ENCODE measurements at places on chromosomes 7 and 10.

DNA sequence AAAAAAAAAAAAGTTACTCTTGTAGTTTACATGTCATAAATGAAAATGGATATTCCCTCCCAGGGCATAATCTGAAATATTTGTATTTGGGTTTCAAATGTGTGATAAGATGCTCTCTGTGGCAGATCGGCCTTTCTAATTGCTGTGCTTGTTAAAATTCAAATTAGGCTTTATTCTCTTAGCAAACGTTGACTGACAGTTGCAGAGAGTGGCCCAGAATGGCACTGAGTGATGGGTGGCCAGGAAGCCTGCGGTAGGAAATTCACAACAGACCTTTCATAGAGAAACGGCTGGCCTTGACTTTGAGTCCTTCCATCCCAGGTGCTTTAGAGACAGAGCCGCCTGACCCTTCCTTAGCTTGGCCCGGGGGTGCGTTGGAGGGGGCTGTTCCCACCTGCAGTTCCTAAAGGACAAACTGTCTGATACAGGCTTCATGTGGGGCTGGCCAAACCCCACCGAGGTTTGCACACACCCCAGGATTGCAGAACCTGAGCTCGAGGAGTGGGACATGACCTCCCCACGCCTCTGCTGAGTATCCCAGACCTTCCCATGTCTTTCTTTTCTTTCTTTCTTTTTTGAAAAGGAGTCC, 152.7 kb downstream of the CUX1 start:
- DNase-seq = no peak

- no peak for DNase-seq
Observed at GRCh38 chr7:115840702-115841101, 189.9 kb downstream of the TFEC start.

- no peak for DNase-seq
Observed at GRCh38 chr10:46253076-46254006, 33.5 kb upstream of the ANTXRL start.

DNA sequence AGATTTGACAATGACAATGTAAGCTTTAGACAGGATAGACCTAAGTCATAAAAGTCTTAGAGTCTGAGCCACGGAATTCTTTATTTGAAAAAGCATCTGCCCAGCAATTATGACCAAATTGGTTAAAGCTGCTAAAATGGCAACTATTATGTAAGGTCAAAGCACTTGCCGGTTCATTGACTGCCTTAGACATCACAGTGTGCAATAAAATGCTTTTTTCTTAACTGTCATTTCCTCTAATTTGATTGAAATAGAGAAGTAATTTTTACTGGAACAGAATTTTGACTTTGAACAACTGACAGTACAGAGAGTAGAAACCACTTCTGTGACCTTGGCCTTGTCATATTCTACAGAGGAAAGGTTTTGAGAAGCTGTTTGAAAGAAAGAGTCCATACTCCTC, 142.9 kb downstream of the THSD7A start:
- no peak for DNase-seq

DNA sequence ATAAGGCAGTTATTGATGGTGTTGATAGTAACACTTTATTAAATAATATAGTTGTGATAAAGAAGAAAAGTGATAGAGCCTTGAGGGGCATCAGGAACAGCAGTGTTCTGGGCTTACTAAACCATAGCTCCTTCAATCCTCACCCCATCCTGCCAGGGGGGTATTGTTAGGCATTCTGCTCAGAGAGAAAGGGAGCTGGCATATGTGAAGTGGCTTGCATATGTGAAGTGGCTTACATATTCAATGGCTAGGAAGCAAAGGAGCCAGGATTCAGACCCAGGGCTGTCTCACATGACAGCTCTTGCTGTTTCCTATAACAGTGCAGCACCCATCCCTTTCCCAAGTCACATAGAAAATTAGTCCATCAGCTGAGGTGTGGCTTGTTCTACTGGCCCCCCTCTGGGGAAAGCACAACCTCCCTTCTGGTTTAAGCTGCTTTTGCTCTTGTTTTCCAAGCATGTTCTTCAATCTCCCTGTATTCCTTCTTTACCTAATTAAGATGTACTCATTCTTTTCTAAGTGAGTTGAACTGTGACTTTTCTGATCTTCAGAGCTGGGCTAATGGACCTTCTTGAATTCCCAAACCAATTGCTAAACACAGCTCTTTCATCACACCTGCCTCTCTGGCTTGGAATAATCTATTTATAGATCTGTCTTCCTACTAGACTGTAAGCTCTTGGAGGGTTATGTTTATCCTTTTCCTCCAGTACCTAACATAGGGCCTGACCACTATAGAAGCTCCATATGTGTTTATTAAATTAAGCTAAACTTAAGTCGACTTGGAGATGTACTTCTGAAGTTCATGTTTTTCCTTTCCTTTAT, 108.7 kb upstream of the GLI3 start:
- DNase-seq = no peak

- no peak for DNase-seq
Observed at GRCh38 chr10:26173837-26174236, 42.7 kb upstream of the GAD2 start.

DNA sequence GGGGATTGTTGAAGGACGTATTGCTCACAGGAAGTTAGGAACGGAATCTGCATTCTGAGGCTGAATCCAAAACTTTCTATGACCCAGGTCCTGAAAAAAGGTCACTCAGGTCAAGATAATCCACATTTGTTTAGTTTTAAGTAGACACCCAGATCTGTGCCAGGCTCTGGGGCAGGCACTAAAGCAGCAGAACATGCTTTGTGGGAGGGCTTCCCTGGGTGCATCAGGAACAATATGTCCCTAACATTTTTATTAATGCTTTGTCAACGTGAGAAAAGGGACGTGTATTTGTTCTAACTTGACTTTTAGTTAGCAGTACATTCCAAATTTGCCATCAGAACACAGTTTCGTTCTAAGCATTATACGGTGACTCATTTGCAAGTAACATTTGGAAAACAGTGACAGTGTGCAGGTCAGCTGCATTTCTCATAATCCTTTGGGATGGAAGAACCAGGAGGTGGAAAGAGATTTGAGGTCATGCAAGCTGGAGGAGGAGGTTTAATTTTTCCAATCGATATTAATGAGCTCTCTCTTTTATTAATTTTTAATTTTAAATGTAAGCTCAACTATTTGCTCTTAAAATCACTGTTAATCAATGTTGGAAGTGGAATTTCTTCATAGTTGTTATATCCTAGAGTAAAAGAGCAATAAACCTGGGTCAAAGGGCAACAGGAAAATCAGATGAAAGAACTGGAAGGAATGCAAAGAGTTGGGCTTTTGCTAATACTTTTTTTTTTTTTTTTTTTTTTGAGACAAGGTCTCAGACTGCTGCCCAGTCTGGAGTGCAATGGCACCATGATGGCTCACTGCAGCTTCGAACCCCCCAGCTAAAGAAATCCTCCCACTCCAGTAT, 35.0 kb downstream of the TAS2R41 start:
- DNase-seq = no peak

DNA sequence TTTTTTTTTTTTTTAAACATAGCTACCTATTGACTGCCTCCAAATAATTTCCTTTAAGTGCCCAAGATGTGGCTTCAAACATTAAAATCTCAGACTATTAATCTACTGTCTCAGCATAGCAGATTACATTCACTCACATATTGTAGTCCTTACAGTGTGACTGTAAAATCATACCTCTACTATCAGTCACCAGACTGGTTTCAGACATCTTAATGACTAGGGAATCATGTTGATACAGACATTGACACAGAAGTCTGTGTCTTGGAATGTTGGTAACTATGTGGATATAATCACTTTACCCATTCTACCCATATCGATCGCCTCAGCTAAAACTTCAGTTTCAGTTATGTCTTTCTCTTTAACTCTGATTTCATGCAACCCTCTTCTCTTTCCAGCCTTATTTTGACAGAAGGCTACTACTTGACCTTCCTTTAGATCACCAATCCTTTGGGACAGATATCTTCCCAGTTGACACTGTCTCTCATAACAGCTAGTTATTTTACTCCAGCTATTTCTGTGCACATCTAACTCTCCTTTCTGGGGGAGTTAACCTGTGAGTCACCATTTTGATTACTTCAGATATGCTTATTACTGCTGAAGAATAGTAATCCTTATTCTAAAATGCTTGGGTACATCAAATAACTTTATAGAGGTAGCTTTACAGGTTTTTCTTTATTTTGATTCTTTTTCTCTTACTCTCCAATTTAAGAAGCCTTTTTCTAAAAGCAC, 7.0 kb downstream of the TNKS2 start:
- no peak for DNase-seq

DNA sequence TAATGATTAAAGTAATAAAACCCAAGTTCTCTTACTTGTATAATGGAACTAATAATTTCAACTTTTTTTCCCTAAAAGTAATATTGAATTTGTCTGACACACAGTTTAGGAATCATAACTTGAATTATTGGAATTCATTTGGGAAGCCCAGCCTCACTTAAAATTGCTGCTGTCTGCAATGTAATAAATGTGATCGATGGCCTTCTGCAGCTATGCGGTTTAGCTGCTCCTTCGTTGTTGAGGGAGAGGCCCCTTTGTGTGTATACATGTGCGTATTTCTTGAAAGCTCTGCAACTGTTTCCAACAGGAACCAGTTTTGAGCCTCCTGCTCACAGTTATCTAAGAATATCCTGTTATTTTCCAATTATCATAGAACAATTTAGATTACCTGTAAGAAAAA, 152.5 kb downstream of the AKR1D1 start:
- DNase-seq = no peak

Data from stimulated activated CD8-positive, alpha-beta memory T cell treated with anti-CD3 and anti-CD28 coated beads, Interleukin-12 subunit alpha, Interleukin-12 subunit beta, amount 100 ng/mL, for 4 hours (primary cell).